ENCODE measurements at places on chromosomes 6 and 20.

- DNase-seq: no peak
Measured at GRCh38 chr6:43226192-43226851, 3.0 kb downstream of the DNPH1 start.

GRCh38 chr20:37430778-37431460 is 85.0 kb downstream of the SRC start:
- DNase-seq: no peak

DNA sequence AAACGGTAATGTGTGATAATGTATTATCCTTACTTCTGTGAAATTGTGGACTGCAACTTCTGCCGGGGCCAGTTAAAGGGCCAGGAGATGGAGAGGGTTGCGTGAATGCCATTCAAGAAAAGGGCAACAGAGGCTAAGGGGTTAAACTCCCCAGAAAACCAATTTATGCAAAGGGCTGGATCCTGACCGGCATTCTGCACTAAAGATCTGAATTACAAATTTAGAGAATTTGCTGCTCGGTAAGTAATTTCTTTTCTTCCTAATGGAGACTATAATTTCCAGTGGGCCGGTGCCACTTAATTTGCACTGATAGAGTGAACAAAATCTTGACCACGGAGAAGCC is 130.1 kb downstream of the BCAS1 start:
- DNase-seq: no peak

DNA sequence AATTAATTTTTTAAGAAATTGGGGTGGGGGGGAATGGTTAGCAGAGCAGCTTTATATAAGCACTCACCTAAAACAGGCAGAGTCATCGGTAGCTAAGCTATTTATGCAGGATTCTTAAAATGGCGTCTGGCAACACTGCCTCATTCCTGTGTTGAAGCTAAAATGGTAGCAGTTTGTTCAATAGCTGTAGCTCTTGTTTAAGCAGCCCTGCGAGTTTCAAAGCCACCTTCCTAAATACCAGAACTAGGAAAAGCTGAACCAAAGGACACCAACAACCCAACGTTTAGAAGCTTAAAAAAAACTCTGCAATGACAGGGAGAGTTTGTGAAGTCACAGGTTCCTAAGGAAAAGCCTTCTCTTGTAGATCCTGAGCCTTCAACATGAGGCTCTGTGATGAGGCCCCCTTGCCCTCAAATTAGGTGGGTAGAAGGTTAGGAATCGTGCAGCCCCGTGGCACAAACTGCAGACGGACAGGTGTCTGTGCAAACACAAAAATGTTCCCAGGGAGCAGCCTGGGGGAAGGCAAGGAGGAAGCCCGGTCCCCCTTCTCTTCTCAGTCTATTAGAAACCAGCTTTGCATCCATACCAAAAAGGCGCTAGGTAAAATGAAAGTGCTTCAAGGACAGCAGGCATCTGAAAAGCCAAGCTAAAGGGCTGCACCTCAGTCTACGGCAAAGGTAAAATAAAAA is 4.7 kb downstream of the ZMYND8 start:
- no peak for DNase-seq

- no peak for DNase-seq
Measured at GRCh38 chr20:40493549-40493948, 195.5 kb downstream of the MAFB start.

DNA sequence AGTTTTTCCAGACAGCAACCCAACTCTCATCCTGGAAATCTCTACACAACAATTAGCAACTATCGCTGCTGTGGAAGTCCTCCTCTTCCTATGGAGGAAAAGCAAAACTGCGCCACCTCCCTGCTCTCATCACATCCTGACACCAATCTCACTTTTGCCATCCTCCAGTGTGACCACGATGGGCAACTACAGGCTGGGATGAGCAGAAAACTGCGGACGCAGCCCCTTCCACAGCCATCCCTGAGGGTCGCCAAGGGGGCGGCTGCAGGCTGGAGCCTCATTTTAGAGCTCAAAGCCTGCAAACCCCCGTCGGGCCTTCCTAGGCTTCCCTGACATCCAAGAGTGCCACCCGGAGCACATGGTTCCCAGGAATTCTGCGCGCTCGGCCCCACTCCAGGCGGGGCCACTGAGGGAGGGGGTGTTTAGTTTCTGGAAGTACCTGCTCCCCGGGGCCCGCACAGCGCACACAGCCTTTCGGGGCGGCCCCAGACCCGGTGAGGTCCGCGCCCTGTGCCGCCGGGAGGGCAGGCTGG is 1.2 kb downstream of the TCFL5 start:
- no peak for DNase-seq

- DNase-seq: no peak
Measured at GRCh38 chr6:137702791-137703424, 164.2 kb upstream of the TNFAIP3 start.

- no peak for DNase-seq
Measured at GRCh38 chr6:167097770-167098169, 25.1 kb upstream of the CCR6 start.

GRCh38 chr20:44706301-44707017 is 8.7 kb upstream of the CCN5 start:
- no peak for DNase-seq

GRCh38 chr20:44809380-44810060 is 826 bp downstream of the RIMS4 start:
- DNase-seq: no peak

DNA sequence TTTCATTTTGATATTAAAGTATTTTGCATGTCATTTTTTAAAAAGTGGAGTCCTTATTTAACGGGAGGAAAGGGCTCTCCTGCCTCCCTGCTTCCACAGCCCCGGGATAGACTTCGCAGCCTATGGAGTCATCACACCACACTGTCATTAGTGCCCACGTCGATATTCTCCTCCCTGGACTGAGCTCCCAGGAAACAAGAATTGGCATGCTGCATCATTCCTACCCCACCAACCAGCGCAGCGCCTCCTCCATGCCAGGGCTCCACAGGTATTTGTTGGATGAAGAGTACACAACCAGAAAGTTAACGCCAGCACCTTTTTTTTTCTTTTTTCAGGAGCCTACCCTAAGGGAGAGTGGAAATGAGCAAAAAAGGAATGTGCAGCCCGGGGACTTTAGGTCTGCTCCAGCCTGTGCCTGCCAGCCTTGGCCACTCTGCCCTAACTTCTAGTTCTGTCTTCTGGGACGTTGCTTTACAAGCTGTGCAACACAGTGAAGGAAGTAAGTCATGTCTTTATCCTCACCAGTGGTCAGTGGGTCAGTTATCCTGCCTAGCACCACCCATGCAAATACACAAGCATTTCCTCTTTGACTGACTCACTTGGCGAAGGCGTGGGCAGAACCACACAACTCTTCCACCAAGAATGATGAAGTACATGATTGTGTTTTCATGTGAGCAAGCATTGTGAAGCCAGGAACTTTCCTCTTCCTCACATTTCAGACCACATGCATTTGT is 180.7 kb upstream of the UST start:
- DNase-seq: peak; percentile 29

- no peak for DNase-seq
Measured at GRCh38 chr6:37025621-37026466, 20.4 kb downstream of the FGD2 start.

- no peak for DNase-seq
Measured at GRCh38 chr6:69696273-69696672, 100.5 kb downstream of the LMBRD1 start.

GRCh38 chr20:62836967-62837490 is 20.2 kb downstream of the COL9A3 start:
- no peak for DNase-seq

Measured in stimulated activated CD4-positive, alpha-beta T cell treated with anti-CD3 and anti-CD28 coated beads, Interleukin-2, amount 100 ng/mL, for 24 hours (primary cell).